Epithelial cell of alveolus of lung (primary cell): ENCODE measurements at places on chromosomes 2 and 18. TPM values are rescaled to one million over a fixed set of nuclear protein-coding genes. Genes with fewer than 3 reads are reported as not detected.

HSBP1L1 gene
- 13.7 and 61.7 TPM in 2 replicates for total RNA-seq

TMEM163 gene
- 0.13 TPM in 1 of 2 replicates, not detected in the other for total RNA-seq

MOCOS gene
- 1.3 and 1.4 TPM in 2 replicates for total RNA-seq

DOK6 gene
- 0.65 and 14.9 TPM in 2 replicates for total RNA-seq

STK16 gene
- total RNA-seq, result 14.2 and 20.8 TPM in 2 replicates

STK39 gene
- total RNA-seq, result 9.4 and 25.3 TPM in 2 replicates

LYPD1 gene
- 0.64 and 26.1 TPM in 2 replicates for total RNA-seq

LYG1 gene
- total RNA-seq, result not detected in 2 replicates

GPN1 gene
- 20.7 and 32.3 TPM in 2 replicates for total RNA-seq

CRYGB gene
- not detected in 2 replicates for total RNA-seq

ANKZF1 gene
- total RNA-seq, result 21.9 and 33.2 TPM in 2 replicates

GALNT14 gene
- 0.56 and 3.4 TPM in 2 replicates for total RNA-seq

IHH gene
- 0.32 TPM in 1 of 2 replicates, not detected in the other for total RNA-seq

TUBA3E gene
- not detected in 2 replicates for total RNA-seq
